HT-29 (cell line): ENCODE measurements at places on chromosomes 5 and 9. TPM values are rescaled to one million over a fixed set of nuclear protein-coding genes. Genes with fewer than 3 reads are reported as not detected.

Gene BTNL9
- 32.4 and 36.7 TPM in 2 replicates for total RNA-seq

Gene C1QTNF2
- total RNA-seq, result 0.18 TPM in 1 of 2 replicates, not detected in the other

Gene GABRG2
- not detected in 2 replicates for total RNA-seq

Gene TLN1
- total RNA-seq, result 99.5 and 100.0 TPM in 2 replicates

Gene PCDH12
- total RNA-seq, result not detected in 2 replicates

Gene EDIL3
- not detected in 2 replicates for total RNA-seq

Gene RNF20
- total RNA-seq, result 5.0 and 6.1 TPM in 2 replicates

Gene IRX1
- not detected in 2 replicates for total RNA-seq

Gene AJM1
- 9.0 and 9.4 TPM in 2 replicates for total RNA-seq

Gene FGF10
- total RNA-seq, result not detected in 2 replicates

Gene TTC16
- not detected in 2 replicates for total RNA-seq

Gene SLC30A5
- 48.8 and 66.2 TPM in 2 replicates for total RNA-seq

Gene ACTBL2
- total RNA-seq, result 0.16 and 0.51 TPM in 2 replicates

Gene PCDHB7
- total RNA-seq, result 0.05 TPM in 2 replicates

Gene DMRT3
- total RNA-seq, result not detected in 2 replicates

Gene PAEP
- not detected in 2 replicates for total RNA-seq

Gene LCP2
- not detected in 2 replicates for total RNA-seq

Gene YIPF5
- total RNA-seq, result 13.7 and 21.8 TPM in 2 replicates

Gene SLC36A2
- not detected in 2 replicates for total RNA-seq

Gene MAN2A1
- 22.2 and 22.8 TPM in 2 replicates for total RNA-seq

Gene RUFY1
- total RNA-seq, result 41.8 and 45.5 TPM in 2 replicates

Gene AK6
- total RNA-seq, result 23.7 and 23.8 TPM in 2 replicates

Gene GDF9
- 0.05 and 0.26 TPM in 2 replicates for total RNA-seq

Gene SH3TC2
- total RNA-seq, result 18.0 and 19.9 TPM in 2 replicates

Gene PCDHB14
- total RNA-seq, result 0.18 and 0.31 TPM in 2 replicates

Gene FAM169A
- total RNA-seq, result 0.23 and 0.33 TPM in 2 replicates

Gene DRD1
- total RNA-seq, result not detected in 2 replicates

Gene PITX1
- 41.8 and 49.8 TPM in 2 replicates for total RNA-seq

Gene HSPA9
- 300 and 305 TPM in 2 replicates for total RNA-seq

Gene CMYA5
- total RNA-seq, result 0.08 and 1.1 TPM in 2 replicates

Gene RNF38
- 3.8 and 3.9 TPM in 2 replicates for total RNA-seq

Gene SPATA6L
- total RNA-seq, result 6.3 and 9.3 TPM in 2 replicates

Gene CFAP157
- total RNA-seq, result 0.26 and 0.28 TPM in 2 replicates

Gene KIAA1958
- total RNA-seq, result 7.5 and 9.2 TPM in 2 replicates

Gene TAS2R1
- not detected in 2 replicates for total RNA-seq

Gene SPOCK1
- total RNA-seq, result not detected in 2 replicates

Gene CDKN2A
- 871 and 958 TPM in 2 replicates for total RNA-seq

Gene ELOVL7
- total RNA-seq, result 4.4 and 6.4 TPM in 2 replicates

Gene ABL1
- 15.1 and 16.4 TPM in 2 replicates for total RNA-seq

Gene SURF2
- 94.2 and 135 TPM in 2 replicates for total RNA-seq

Gene TNC
- total RNA-seq, result 0.46 and 1.3 TPM in 2 replicates
